Effector CD4-positive, alpha-beta T cell (primary cell): ENCODE measurements at places on chromosomes 13 and 19.
A peak's percentile ranks its signal among the peaks of the same experiment; 100 is the strongest.

DNA sequence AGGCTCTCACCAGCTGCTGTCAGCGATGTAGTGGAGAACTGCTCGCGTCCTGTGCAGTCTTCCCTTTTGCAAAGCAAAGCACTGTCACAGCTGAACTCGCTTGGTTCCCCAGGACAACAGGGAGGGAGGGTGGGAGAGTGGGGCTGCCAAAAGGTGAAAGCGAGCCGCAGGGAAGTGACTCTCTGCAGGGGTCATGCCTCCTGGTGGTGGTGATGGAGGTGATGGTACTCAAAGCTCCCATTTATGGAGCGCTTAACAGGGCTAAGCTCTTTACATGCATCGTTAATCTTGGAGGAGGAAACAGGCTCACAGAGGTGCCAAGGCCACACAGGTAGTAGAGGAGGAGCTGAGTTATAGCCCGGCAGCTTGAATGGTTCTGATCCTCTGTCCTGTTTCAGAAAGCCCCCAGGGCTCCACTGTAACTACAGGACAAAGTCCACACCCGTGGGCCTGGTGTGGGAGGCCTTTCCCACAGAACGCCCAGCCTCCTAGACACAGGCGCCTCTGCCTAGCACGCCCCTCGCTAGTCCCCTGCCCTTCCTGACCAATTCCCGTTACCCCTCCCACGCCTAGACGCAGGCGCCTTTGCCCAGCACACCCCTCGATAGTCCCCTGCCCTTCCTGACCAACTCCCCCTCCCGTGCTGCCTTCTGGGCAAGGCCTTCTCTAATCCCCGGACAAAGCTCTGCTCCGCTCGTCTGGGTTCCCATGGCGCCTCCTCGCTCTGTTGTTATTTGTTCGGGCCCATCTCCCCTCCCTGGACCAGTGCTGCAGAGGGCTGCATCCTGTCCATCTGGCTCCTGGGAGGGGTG is 10.7 kb downstream of the PPP1R37 start:
- no peak for DNase-seq

DNA sequence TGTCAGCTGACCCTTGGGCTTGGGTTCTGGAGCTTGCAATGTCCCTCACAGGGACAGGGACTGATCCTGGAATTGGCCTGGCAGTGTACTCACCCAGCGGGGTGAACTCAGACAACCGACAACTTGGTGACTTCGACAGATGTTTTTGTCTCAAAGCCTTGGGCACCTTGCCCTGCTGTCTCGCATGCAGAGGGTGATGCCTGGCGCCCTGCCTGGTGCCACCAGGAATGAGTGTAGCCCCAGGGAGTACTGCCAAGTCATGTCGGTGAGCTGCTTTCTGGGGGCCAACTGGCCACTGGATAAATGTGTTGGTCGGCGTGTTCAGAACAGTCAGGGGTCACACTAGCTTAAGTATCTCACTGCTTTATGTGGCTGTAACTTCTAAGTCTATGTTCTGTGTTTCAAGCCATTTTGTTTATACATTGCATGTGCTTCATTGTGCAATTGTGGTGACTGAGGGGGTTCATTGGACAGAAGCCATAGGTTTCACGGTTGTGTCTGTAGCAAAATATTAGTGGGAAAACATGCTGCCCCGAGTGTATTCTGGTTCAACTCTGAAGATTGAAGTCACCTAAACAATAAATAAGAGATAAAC is 96.3 kb upstream of the TNFSF11 start:
- no peak for DNase-seq

GRCh38 chr13:36088001-36088400 is 43.2 kb downstream of the DCLK1 start:
- no peak for DNase-seq

DNA sequence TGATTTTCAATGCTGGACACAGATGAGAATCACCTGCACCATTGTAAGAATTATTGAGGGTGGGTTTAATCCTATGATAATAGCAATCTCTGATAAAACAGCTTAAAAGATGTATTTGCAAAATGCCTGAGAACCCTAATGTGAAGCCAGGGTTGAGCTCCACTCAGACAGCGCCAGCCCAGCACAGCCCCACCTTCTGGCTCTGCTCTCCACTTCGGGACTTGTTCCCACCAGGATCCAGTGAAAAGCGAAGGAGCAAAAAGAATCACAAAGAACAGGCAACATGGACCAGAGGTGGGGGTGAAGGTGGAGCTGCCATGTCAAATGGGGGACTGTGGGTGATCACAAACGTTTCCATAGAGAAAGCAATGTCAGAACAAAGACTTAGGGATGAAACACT is 18.6 kb upstream of the ZNF816 start:
- DNase-seq = no peak

DNA sequence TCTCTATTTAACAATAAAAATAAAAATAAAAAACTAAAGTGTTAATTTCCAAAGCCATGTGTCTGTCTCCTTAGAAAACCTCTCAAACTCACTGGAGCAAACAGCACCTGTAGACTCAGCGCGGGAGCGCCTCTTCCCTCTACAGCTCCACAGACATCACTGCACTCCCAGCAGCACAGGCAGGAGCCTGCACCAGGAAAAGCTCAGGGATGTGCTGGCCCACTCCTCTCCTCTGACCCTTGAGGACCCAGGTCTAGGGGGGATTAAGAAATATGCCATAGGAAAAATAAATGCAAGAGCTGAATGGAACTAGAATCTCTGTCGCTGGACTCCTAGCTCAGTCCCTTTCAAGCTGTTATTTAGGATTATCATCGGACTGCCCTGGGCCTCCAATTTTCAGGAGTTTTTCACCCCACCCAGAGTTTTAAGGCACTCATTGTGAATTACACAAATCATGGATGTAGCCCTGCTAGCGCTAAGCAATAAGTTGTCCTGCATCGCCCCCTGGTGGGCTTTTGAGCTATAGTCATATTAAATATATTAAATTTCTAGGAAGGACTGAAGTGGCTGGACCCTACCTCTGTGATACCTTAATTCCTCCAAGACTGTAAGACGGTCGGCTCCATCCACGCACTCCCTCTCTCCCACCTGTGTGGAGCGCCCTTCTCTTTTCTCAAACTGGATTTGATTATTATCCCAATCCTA is 333.9 kb downstream of the UQCRFS1 start:
- peak; percentile 16 for DNase-seq

DNA sequence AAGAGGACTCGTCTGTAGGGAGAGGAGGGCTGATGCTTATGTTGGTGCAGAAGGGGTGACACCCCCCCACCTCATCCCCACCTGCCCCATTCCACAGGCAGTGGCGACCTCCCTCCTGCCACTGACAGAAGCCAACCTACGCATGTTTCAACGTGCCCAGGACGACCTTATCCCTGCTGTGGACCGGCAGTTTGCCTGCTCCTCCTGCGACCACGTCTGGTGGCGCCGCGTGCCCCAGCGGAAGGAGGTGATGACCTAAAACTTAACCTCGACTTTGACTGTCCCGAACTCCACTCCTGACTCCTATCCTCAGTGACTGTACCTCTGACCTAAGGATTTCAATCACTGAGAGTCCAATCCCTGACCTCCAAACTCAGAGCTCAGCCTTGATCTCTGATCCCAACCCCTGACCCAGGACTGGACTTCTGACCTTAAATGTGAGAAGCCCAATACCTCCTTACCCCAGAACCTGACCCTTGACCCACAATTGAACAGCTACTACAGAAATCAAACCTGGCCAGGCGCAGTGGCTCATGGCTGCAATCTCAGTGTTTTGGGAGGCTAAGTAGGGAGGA is 3.8 kb downstream of the SHFL start:
- DNase-seq = no peak

DNA sequence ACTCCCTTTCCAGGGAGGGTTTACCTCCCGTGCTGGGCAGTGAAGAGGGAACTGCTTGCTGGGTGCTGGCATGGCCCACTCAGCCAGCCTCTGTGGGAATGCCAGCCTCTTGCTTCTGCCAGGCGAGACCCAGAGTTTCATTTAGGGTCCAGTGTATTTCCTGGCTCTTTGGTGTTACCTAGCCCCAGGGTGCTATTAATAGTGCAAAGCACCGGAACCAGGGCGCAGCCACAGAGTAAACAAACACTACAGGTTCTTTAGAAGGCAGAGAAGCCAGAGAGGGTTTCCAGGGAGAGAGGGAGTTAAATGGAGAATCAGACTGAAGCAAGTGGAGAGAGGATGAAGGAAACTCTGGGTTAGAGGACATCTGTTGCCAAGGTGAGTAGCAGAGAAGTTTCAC is 74.9 kb upstream of the SPATA13 start:
- no peak for DNase-seq

DNA sequence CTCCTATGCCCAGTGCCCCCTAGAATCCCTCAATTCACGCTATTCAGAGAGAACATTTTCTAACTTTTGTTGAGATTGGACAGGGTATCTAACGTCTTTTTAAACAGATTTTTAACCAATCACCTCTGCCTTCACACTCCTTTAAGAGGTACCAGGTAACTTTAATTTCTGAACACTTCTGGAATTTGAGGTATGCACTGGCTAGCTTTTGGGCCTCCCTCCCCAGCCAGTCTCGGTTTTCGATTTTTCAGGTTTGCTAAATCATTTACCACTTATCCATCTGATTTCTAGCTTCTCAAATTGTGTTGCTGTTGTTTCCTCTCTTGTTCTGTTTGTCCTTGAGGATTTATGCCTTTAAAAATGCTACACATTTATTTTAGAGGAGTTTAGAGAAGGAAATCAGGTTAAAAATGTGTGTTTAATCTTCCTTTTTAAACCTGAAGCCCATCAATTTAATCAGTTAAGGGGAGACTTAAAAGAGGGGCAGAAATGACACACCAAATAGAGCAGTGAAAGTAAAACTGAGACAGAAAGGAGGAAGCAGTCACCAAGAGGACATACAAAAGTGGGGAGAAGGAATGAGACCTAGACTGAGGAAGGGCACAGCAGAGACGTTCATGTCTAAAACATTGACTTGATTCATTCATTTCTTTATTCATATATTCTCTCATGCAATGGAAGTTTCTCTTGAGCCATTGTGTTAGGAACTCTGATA is 139.6 kb upstream of the HTR2A start:
- no peak for DNase-seq

DNA sequence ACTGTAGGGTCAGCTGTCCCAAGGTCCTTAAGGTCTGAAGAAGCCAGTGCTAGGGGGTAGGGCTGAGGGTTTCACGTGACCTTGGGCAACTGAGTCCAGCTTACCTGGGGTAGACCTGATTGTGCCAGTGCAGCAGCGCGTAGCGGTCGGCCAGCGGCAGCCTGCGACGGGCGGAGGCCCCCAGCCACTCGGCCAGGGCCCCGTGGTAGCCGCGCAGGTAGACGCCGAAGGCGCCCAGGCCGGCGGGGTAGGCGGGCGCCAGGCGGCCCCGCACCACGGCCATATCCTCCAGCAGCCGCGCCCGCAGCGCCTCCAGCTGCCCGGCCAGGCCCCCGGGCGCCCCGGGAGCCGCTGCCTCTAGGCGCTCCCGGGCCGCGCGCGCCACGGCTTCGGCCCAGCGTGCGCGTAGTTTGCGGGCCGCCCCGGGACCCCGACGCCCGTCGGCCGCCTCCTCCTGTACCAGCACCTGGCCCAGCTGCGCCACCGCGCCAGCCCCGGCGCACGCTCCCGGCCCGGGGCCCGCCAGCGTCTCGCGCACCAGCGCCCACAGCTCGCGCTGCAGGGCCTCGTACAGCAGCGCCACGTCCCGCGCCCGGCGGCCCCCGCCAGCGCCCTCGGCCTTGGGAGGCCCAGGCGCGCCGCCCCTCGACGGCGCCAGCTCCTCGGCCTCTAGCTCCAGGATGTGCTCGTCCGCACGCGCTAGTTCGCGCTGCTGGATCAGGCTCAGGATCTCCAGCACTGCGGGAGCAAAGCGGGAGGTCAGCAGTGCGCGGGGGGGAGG is 10.9 kb downstream of the EXOC3L2 start:
- DNase-seq = no peak

DNA sequence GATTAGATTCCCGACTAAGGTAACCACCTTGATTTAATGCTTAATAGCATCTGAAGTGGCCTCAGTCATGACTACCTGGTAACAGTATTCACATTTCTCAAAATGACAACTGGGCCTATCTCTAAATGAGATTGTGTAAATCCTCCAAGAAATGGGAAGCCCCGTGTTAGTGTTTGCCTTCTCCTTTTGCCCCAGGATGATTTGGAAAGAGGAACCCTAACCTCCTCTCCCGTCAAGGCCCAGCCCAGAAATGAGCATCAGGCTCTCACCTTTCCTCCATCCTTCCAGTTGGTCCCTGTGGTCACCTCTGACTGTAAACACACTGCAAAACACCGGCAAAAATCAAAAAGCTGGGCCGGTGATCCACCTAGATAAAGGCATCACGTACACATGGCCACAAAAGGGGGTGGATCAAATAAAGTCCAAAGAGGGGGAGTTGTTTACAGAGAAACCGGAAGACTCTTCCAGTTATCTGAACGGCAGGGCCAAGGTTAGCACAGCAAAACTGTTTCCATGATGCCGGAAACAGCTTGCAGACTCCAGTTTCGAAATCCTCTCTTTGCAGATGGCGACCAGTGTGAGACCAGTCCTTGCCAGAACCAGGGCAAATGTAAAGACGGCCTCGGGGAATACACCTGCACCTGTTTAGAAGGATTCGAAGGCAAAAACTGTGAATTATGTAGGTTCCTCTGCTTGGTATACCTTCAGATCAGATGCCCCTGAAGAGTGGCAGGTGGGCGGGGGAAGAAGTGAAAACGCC is 16.4 kb downstream of the F10 start:
- DNase-seq = no peak
